Activated T-cell treated with anti-CD3 and anti-CD28 coated beads, Interleukin-2, amount 50 U/mL, for 24 hours (primary cell): ENCODE measurements at places on chromosomes 11 and 22.

DNA sequence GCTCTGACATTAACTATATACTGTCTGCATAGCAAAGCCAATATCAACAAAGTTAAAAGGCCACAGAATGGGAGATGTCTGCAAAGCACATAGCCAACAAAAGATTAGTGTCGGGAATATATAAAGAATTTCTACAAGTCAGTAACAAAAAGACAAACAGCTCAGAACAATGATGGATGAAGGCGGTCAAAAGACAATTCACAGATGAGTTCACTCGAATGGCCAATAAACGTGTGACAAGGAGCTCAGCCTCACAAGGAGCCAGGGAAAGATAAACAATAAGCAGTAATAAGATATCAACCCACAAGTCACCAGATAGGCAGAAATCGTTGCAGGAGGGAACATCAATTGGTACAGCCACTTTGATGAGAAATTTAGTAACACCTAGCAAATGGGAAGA, 106.0 kb upstream of the ISX start:
- H3K27ac ChIP-seq: no peak overlapping the region
- no peak for DNase-seq
- H3K4me3 ChIP-seq: no peak overlapping the region
- no peaks in the 10 kb centered on the region for H3K36me3 ChIP-seq

- H3K4me1 ChIP-seq: peaks cover 50% of the 10 kb centered on the region
- H3K27ac ChIP-seq: peak overlapping the region; percentile 94
- no peak for DNase-seq
- H3K27me3 ChIP-seq: no peaks in the 10 kb centered on the region
- H3K4me3 ChIP-seq: no peak overlapping the region
These were observed 52.5 kb downstream of the GRAMD4 start for GRCh38 chr22:46672731-46673130.

GRCh38 chr11:64125676-64126075, 40.2 kb downstream of the MACROD1 start:
- no peaks in the 10 kb centered on the region for H3K27me3 ChIP-seq
- H3K4me3 ChIP-seq: no peak overlapping the region
- H3K4me1 ChIP-seq: peaks cover 5% of the 10 kb centered on the region
- H3K27ac ChIP-seq: no peak overlapping the region

- no peak overlapping the region for H3K4me3 ChIP-seq
- DNase-seq: no peak
- H3K27me3 ChIP-seq: peaks cover 4% of the 10 kb centered on the region
- no peaks in the 10 kb centered on the region for H3K4me1 ChIP-seq
These were observed 6.5 kb downstream of the MMP1 start for GRCh38 chr11:102791271-102792036.

GRCh38 chr11:76689313-76690260, 19.0 kb upstream of the LRRC32 start:
- no peak for DNase-seq
- peaks cover 13% of the 10 kb centered on the region for H3K4me1 ChIP-seq
- no peak overlapping the region for H3K4me3 ChIP-seq
- peaks cover 4% of the 10 kb centered on the region for H3K27me3 ChIP-seq
- H3K36me3 ChIP-seq: no peaks in the 10 kb centered on the region

- no peak overlapping the region for H3K27ac ChIP-seq
- no peak for DNase-seq
- no peaks in the 10 kb centered on the region for H3K36me3 ChIP-seq
- peaks cover 13% of the 10 kb centered on the region for H3K4me1 ChIP-seq
- H3K4me3 ChIP-seq: no peak overlapping the region
These were observed 19.6 kb upstream of the EIF3D start for GRCh38 chr22:36548606-36549005.

DNA sequence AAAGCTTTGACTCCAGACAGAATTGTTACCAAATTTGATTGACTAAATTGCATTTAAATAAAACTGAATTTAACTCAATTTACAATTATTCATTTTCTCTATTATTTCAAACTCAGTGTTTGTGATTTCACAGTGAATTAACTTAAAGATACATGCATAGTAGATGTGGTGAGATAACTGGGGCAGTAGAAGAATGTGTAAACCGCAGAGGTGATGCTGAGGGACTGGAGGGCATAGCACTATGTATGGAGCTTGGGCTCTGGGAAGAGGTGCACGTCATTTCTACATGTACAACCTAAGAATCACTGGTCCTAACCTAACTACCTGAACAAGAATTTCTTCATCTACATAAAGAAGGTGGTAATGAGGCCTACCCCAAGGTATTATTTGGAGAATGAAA, 13.7 kb downstream of the OR5B17 start:
- H3K27me3 ChIP-seq: peaks cover 31% of the 10 kb centered on the region
- H3K4me3 ChIP-seq: no peak overlapping the region
- H3K4me1 ChIP-seq: no peaks in the 10 kb centered on the region
- DNase-seq: no peak

DNA sequence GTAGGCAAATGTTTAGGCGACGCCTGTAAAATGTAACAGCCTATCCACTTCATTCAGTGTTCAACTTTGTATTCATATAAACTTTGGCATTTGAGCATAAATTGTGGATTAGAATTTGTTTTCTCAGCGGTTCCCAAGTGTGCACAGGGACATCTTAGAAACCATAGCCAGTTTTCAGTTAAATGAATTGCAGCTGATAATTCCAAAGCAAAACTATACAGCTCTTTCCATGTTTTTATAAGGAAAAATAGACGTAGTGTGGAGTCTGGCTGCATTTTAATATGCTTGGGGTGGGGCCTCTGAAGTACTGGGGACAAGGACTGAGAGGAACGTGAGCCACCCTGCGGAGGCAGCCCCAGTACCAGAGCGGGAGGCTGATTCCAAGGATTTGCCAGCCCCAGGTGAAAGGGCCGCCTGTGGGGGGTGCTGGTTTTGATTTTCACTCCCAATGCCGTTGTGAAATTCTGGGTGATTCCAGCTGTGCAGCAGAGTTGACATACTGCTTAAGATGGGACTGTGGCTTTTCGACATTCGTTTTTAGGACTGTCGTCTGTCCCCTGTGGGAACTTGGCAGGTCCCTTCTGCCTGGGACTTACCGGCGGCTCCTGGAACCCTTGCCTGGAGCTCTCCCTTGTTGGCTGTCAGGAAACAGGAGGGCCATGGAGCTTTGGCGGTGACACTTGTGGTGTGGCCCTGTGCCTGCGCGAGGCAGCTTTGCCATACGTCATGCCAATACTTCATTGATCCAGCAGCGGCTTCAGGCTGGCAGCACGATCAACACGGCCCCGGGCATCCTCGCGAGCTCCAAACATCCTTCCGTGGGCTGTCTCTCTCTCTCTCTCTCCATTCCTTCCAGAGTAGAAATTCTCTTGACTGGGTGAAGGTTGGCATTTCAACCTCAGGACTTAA, 370.9 kb downstream of the TBC1D22A start:
- no peak overlapping the region for H3K27ac ChIP-seq
- no peak overlapping the region for H3K4me3 ChIP-seq
- H3K27me3 ChIP-seq: no peaks in the 10 kb centered on the region
- H3K36me3 ChIP-seq: peaks cover 26% of the 10 kb centered on the region
- DNase-seq: no peak

DNA sequence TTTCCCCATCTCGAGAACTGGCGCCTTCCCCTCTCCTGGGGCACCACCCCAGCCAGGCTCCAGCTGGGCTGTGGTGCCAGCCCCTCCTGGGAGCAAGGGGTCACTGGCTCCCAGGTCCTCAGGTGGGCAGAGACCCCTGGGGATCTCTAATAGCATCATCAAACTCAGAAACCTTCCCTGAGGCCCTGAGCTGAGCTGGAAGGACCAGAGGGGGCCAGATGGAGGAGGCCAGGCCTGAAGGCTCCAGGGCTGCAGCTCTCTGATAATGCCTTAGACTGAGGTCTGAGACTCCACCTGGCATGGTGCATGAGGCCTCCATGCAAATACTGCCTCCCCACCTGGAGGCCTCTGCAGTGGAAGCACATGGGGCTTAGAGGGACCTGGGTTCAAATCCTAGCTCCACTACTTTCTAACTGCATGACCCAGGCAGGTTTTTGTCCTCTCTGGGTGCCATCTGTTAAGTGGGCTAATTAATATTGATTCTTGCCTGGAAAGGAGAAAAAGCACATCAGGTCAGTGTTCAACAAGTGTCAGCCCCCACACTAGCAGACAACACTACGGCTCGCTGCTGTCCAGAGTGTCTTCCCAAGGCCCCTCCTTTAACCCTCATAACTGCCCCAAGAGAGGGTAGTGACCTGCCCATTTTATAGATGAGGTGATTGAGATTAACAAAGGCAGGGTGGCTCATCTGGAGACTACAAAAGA, 1.5 kb downstream of the MAPK8IP1 start:
- peaks cover 9% of the 10 kb centered on the region for H3K4me1 ChIP-seq
- no peak for DNase-seq
- H3K27me3 ChIP-seq: no peaks in the 10 kb centered on the region
- H3K27ac ChIP-seq: no peak overlapping the region
- H3K36me3 ChIP-seq: peaks cover 5% of the 10 kb centered on the region

DNA sequence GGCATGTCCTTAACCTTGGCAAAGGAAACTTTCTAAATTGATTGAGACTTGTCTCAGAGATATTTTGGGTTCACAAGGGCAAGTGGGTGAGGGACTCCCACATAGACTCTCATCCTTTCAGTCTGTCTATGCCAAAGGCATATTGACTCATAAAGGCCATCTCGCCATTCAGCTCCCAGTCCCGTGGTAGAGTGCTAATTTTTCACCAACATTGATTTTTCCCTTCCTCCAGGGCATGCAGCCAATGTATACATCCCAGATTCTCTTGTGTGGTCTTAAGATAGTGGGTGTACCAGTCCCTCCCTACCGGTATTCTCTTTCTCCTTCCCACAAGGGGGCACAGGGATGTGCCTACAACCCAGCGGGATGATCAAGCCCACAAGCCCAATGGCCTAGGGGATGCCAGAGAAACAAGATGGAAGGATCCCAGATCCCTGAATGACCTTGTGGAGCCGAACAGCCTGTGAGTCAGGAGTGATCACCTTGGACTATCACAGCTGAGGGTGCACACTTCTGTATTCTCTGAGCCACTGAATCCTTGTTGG, 7.9 kb downstream of the C11orf96 start:
- no peak for DNase-seq
- H3K36me3 ChIP-seq: no peaks in the 10 kb centered on the region
- H3K4me3 ChIP-seq: no peak overlapping the region

- no peak overlapping the region for H3K4me3 ChIP-seq
- H3K4me1 ChIP-seq: no peaks in the 10 kb centered on the region
- no peaks in the 10 kb centered on the region for H3K36me3 ChIP-seq
- DNase-seq: no peak
- no peaks in the 10 kb centered on the region for H3K27me3 ChIP-seq
These were observed 176.9 kb downstream of the MN1 start for GRCh38 chr22:27624705-27625104.

DNA sequence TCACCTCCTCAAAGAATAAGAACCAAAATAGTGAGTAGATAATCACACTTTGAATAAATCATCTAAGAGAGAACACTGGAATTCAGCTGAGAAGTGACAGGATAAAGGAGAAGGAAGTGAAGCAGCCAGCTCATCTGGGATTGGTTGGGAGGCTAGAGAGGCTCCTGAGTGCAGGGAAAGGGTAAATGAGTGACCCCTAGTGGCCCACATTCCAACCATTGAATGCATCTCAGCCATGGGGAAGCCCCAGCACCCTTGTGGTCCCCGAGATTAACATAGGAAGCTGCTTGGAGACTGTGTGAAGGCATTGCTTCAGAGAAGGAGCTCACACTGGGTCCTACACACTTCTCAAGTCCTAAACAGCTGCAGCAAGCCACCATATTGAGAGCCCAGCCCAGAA, 82.3 kb downstream of the JRKL start:
- no peak for DNase-seq
- H3K27me3 ChIP-seq: peaks cover 8% of the 10 kb centered on the region
- H3K4me1 ChIP-seq: peaks cover 7% of the 10 kb centered on the region
- no peak overlapping the region for H3K27ac ChIP-seq
- H3K4me3 ChIP-seq: no peak overlapping the region

- peaks cover 69% of the 10 kb centered on the region for H3K27me3 ChIP-seq
- peak within 1 kb of the TSS; percentile 73 for H3K27ac ChIP-seq
- H3K4me1 ChIP-seq: peaks cover 14% of the 10 kb centered on the region
- DNase-seq: peak; percentile 94
These were observed at the start of gene KIAA1671 for GRCh38 chr22:24951942-24952836. Gene KIAA1671 (plus strand): TSS chr22:24952716. CDS start chr22:25028000, 75,284 bp downstream.

DNA sequence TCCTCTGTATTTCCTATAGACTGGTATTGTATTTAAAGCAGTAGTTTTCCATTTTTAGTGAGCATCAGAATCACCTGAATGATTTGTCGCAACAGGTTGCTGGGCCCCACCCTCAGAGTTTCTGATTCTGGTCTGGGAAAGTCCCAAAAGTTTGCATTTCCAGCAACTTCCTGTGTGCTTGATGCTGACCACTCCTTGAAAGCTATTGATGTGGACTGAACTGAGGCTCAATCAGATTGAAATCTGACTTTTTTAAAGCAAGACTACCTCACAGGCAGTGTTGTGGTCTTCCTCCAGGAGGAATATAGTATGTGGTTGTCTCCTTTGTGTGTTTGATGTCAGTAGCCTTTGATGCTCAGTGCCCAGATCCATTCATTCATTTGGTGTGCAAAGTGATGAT, 17.2 kb upstream of the MPZL2 start:
- DNase-seq: no peak
- H3K4me1 ChIP-seq: peaks cover 57% of the 10 kb centered on the region
- H3K27ac ChIP-seq: peak overlapping the region; percentile 20
- no peaks in the 10 kb centered on the region for H3K27me3 ChIP-seq
- H3K4me3 ChIP-seq: no peak overlapping the region
- H3K36me3 ChIP-seq: no peaks in the 10 kb centered on the region

GRCh38 chr11:103904324-103904667, 132.1 kb upstream of the DDI1 start:
- no peaks in the 10 kb centered on the region for H3K27me3 ChIP-seq
- no peak overlapping the region for H3K27ac ChIP-seq
- no peak overlapping the region for H3K4me3 ChIP-seq
- H3K36me3 ChIP-seq: no peaks in the 10 kb centered on the region

DNA sequence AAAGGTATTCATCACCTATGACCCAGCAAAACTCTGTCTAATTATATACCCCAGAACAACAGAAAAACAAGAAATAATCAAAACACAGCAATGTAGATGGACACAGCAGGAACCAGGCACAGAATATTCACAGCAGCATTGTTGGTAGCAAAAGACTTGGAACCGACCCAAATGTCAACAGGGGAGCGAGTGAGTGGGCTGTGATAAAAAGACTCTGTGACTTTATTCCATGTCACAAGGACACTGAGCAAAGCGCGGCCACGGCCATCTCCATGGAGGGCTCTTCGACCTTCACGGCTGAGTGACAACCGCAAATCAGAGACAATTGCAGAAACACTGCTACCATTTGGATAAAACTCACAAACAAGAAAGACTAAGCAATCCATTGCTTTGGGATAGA, 1373.1 kb downstream of the TBC1D22A start:
- DNase-seq: no peak
- H3K27me3 ChIP-seq: peaks cover 9% of the 10 kb centered on the region
- no peaks in the 10 kb centered on the region for H3K36me3 ChIP-seq
- H3K4me1 ChIP-seq: peaks cover 10% of the 10 kb centered on the region
- no peak overlapping the region for H3K4me3 ChIP-seq
- no peak overlapping the region for H3K27ac ChIP-seq

DNA sequence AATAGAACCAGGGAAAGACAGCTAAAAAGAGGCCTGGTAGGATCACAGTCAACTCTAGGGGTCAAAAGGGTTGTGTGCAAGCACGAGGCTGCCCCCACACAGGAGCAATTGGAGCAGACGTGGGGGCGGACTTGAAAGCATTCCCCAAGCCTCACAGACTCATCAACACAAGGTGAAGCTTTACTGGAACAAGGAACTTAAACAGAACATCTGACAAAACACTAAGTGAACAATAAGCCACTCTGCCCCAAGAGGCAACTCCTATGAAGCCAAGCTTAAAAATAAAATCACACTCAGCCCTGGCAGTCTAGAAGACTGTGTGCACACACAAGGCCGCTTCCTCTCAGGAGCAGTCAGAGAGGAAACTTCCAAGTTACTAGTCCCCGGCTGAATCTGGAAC, 32.2 kb upstream of the TEAD1 start:
- no peak overlapping the region for H3K4me3 ChIP-seq
- DNase-seq: no peak
- peaks cover 13% of the 10 kb centered on the region for H3K27me3 ChIP-seq
- no peaks in the 10 kb centered on the region for H3K4me1 ChIP-seq
